ENCODE measurements at places on chromosomes 4 and X.
A peak's percentile ranks its signal among the peaks of the same experiment; 100 is the strongest.

DNA sequence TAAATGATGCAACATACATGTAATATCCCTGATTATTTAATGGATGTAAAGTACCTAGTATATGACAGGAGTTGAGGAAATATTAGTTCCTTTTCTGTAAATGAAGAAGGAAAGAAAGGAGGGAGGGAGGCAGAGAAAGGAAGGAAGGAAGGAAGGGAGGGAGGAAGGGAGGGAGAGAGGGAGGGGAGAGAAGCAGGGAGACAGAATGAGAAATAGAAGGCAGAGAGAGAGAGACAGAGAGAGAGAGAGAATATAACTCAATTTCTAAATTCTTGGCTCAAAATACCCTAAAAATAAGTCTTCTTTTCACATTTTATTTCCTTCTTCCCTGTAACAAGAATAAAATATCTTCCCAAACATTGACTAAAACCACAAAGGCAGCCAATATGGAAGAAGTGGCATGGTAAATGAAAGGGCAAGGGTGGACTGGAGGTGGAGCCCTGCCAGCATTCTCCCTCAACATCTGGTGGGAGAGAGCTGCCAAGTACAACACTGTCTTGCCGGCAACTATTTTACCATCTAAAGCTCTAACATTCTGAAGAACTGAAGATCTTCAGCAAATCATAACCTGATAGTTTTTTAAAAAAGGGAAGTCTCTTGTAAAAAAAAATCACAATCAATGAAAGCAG is 245.1 kb downstream of the PPP3CA start:
- no peaks in the 10 kb centered on the region for H3K27me3 ChIP-seq
- H3K4me1 ChIP-seq, result peaks cover 29% of the 10 kb centered on the region
- H3K36me3 ChIP-seq, result peaks cover 17% of the 10 kb centered on the region
- H3K4me3 ChIP-seq, result no peak overlapping the region

GRCh38 chr4:109077505-109077904 is 225.0 kb downstream of the COL25A1 start:
- peaks cover 3% of the 10 kb centered on the region for H3K4me1 ChIP-seq
- H3K4me3 ChIP-seq, result no peak overlapping the region
- no peaks in the 10 kb centered on the region for H3K36me3 ChIP-seq

DNA sequence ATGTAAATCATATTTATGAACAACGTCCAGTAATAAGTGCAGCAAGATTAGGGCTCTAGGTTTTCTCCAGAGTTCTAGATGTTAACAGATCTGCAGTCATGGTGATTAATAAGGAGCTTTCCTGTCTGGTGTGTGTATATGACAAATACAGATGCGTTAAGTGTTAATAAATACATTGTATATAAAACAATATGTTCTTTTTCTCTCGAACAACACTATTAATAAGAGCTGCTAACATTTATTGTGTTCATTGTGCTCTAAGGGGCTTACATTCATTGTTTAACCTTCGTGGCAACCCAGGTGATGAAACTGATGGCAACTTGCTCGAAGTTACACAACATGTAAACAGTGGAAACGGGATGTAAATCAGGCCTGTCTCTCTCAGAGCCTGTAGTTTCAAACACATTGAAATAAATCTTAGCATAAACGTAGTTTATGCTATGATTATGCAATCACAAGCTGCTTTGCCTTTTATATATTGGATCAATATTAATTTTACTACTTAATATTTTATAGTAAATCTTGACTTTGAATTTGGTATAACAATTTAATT is 547 bp upstream of the CLGN start:
- no peaks in the 10 kb centered on the region for H3K36me3 ChIP-seq
- H3K4me3 ChIP-seq, result peak overlapping the region; percentile 66
- DNase-seq, result no peak
- H3K27ac ChIP-seq, result no peak overlapping the region
- peaks cover 54% of the 10 kb centered on the region for H3K27me3 ChIP-seq
- H3K4me1 ChIP-seq, result peaks cover 9% of the 10 kb centered on the region

DNA sequence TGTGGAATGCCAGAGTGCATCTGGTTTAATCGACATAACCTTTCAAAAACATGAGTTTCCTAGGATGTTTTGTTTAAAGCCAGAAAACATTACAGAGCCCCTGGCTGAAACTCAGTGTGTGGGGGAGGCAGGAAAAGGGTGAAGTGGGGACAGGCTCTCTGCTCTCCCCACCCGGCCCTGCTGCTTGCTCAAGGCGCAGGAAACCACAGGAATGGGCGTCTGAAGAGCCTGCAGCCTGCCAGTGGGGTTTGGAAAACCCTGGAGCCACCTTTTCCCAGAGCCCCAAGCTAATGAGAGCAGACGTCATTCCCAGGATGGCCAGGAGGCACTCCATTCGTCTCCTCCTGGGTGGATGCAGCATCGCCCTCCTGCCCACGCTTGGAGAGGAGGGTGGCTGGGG is 240.6 kb downstream of the AFAP1 start:
- peaks cover 5% of the 10 kb centered on the region for H3K27me3 ChIP-seq
- no peak overlapping the region for H3K4me3 ChIP-seq
- no peaks in the 10 kb centered on the region for H3K4me1 ChIP-seq
- no peaks in the 10 kb centered on the region for H3K36me3 ChIP-seq
- no peak for DNase-seq
- no peak overlapping the region for H3K27ac ChIP-seq

DNA sequence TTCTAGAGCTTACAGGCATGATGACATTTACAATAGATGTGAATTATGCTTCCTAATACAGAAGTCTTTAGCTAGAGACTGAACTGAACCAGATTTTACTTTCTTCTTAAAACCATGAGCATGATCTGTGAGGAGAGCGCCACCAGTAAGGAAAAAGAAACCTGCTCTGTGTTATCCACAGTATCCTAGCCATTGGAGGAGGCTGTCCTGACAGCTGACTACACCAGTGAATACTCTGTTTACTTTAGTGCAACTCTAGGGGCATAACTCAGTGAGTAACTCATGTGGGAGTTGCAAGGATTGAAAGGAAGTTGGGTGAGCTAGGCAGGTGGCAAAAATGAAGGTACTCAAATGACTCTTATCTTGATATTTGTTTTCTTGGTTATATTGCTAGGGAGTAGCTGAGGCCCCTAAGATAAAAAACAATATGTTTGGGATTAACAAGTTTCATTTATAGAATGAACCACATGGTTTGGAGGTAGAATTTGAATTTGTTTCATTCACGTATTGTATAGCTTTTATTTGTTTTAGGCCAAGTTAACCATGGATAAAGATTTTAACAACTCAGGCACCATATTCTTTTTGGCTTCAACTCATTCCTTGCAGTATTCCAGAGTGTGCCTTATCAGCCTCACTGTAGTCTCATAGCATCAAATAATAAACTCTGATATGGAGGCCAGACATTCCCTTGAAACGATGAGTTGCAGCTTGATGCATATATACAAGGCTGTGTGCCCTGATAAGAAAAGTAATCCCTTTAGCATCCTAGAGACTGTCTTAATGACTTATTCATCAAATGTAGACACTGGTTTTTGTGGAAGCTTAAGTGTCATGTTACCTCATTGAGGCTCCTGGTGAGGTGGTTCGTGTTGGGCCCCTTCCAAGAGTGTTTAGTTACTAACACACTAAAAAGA is 2.5 kb downstream of the BMP3 start:
- no peak overlapping the region for H3K27ac ChIP-seq
- no peaks in the 10 kb centered on the region for H3K36me3 ChIP-seq
- no peak overlapping the region for H3K4me3 ChIP-seq
- DNase-seq, result no peak
- peaks cover 53% of the 10 kb centered on the region for H3K27me3 ChIP-seq

GRCh38 chrX:48467281-48467761 is 2.7 kb downstream of the SLC38A5 start:
- H3K27ac ChIP-seq, result no peak overlapping the region
- peak overlapping the region; percentile 96 for H3K4me3 ChIP-seq
- DNase-seq, result no peak
- no peaks in the 10 kb centered on the region for H3K27me3 ChIP-seq
- H3K4me1 ChIP-seq, result peaks cover 49% of the 10 kb centered on the region

DNA sequence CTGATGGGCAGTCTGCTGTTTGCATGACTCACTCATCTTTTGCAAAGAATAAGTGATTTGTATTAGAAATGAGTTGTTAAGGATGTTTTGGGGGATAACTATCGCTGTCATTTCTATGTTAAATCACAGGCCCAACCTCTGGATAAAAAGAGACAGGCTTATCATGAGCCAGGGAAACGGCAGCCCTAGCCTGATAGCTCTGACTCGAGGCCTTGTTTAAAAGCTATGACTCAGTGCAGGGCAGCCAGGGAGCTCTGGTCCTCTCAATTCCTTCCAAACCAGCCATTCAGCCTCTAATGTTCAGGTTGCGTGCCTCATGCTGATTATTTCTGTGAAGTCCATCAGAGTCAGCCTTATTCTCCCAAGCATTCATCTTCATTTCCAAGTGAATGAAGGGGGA is 305.9 kb upstream of the HAND2 start:
- no peak overlapping the region for H3K4me3 ChIP-seq
- H3K36me3 ChIP-seq, result no peaks in the 10 kb centered on the region
- H3K27me3 ChIP-seq, result no peaks in the 10 kb centered on the region
- no peak overlapping the region for H3K27ac ChIP-seq

DNA sequence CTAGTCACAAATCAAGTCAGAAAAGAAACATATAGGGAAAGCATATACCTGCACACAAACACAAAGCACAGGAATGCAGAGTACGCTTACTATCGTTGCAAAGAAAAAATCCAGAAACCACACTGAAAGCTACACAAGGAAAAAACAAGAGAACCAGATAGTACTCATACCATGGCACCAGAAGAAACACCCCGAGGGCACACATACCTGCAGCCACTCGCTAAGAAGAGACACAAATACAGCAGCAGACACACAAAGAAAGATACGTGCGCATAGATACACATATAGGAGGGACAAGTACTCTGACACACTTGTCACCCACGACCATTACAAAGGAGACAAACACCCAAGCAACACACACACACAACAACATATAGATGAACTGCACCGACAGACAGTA is 1.4 kb upstream of the SLC38A5 start:
- H3K36me3 ChIP-seq, result peaks cover 15% of the 10 kb centered on the region
- H3K27me3 ChIP-seq, result no peaks in the 10 kb centered on the region
- no peak for DNase-seq
- H3K27ac ChIP-seq, result no peak overlapping the region

DNA sequence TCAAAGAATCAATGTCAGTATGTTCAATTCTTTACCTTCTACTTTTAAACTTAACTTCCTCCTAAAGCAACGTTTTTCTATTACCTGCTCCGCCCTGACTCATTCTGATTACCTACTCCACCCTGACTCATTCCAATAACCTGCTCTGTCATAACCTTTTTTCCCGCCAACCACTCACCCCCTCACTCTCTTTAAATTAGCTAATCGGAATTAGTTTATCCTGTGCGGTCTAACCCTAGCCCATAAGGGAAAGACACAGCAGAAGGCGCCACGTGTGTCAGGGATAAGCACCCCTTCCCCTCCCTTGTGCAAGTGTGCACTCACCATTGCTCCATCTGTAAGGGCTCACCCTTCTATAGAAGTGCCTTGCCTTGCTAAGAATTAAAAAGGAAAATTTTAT is 64.4 kb downstream of the EIF4E start:
- H3K27me3 ChIP-seq, result no peaks in the 10 kb centered on the region
- DNase-seq, result peak; percentile 39
- H3K4me1 ChIP-seq, result peaks cover 11% of the 10 kb centered on the region
- no peak overlapping the region for H3K4me3 ChIP-seq

DNA sequence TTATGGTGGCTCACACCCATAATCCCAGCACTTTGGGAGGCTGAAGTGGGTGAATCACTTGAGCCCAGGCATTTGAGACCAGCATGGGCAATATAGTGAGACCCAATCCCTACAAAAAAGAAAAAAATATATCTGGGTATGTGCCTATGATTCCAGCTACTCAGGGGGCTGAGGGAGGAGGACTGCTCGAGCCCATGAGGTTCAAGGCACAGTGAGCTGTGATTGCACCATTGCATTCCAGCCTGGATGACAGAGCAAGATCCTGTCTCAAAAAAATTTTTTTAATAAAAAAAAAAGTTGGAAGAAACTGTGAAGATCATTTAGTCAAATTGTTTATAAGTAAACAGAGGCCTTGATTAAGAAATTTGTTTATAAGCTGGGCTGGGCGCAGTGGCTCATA is 39.7 kb downstream of the KLHL8 start:
- no peak overlapping the region for H3K27ac ChIP-seq
- peaks cover 5% of the 10 kb centered on the region for H3K36me3 ChIP-seq
- H3K4me3 ChIP-seq, result no peak overlapping the region
- H3K27me3 ChIP-seq, result no peaks in the 10 kb centered on the region
- DNase-seq, result no peak

DNA sequence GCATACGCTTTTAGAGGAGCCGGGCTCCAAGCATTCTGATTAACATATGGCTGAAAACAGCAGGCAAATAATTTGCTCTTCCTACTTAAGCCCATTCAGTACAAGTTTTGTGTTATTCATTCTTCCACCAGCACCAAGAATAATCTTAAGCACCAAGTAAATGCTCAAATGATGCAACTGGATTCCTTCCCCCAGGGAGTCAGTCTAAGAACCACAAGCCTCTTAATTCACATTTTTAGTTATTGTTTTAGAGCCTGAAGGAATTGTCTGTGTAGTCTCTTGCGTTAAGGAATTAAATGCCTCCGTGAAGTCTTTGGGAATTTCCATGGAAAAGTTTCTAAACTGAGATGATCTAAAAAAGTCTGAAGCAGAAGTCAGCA is 61.5 kb upstream of the MAGEB2 start:
- H3K27me3 ChIP-seq, result no peaks in the 10 kb centered on the region
- H3K36me3 ChIP-seq, result no peaks in the 10 kb centered on the region
- H3K27ac ChIP-seq, result no peak overlapping the region
- H3K4me3 ChIP-seq, result no peak overlapping the region
- H3K4me1 ChIP-seq, result no peaks in the 10 kb centered on the region
- DNase-seq, result no peak

- DNase-seq, result peak; percentile 41
- H3K36me3 ChIP-seq, result no peaks in the 10 kb centered on the region
- H3K4me3 ChIP-seq, result no peak overlapping the region
- H3K27ac ChIP-seq, result no peak overlapping the region
Measured at GRCh38 chrX:119516157-119516702, 48.0 kb downstream of the SLC25A5 start.

DNA sequence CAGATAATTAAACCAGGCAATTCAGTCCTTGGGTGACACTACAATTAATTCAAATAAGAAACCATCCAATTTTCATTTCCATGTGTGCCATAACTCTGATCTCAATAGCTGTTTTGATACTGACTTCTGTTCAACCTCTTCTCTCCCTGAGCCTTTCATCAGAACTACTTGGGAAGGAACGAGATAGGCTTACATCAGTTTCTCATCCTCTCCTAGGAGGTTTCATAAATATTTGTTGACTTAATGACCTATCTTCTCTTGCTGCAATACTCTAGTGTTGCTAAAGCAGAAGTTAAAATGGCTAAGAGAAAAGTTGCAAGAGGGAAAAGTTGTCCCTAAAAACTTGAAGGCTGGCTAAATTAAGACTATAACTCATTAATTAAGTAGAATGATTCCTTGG is 41.8 kb downstream of the PRKG2 start:
- no peak overlapping the region for H3K4me3 ChIP-seq
- H3K27ac ChIP-seq, result no peak overlapping the region
- DNase-seq, result no peak
- H3K27me3 ChIP-seq, result no peaks in the 10 kb centered on the region

- no peak for DNase-seq
- H3K27me3 ChIP-seq, result no peaks in the 10 kb centered on the region
- H3K4me1 ChIP-seq, result peaks cover 20% of the 10 kb centered on the region
- H3K27ac ChIP-seq, result no peak overlapping the region
- H3K36me3 ChIP-seq, result peaks cover 9% of the 10 kb centered on the region
Measured at GRCh38 chr4:73221734-73222133, 36.9 kb downstream of the ANKRD17 start.

Measured in activated CD4-positive, alpha-beta memory T cell treated with anti-CD3 and anti-CD28 coated beads, Interleukin-2, amount 10 ng/mL, durations not matched to agents 7 days and 5 days (primary cell).